SK-N-SH treated with all-trans-retinoic acid at 6 μM for 48 hours (cell line): ENCODE measurements at places on chromosomes 1 and 21.
A peak's percentile ranks its signal among the peaks of the same experiment; 100 is the strongest.

DNA sequence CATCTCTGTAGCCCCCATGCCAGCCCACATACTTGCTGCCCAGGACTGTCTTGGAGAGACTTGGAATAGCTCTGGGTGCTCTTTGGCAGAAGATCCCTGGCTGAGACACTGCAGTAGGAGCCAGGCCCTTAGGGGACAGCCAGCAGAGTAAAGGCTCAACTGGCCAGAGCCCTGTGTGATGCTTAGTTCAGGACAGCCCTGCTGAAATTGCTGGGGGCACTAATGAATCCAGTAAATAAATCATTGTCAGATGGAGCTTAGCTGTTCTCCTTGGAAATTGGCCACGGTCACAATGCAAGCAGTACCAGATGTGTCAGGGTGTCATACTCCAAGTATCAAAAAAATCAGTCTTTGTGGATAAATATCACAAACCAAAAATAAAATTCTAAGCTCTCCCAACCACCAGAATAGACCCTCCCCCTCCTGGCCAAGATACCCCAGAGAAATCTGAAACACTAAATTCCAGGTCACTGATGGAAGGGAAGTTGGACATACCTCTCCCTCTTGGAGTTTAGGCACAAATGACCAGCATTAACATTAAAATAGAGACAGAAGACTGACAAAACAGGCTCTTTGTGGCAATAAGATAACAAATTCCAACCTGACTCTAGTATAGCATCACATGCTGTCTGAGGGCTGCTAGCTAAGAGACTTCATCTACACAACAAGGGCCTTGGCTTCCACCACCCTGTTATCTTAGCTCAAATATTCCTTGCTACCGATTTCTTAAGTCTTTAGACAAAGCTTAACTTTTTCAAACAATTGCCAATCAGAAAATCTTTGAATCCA, 83.2 kb upstream of the DNAH14 start:
- no peak for ATAC-seq

DNA sequence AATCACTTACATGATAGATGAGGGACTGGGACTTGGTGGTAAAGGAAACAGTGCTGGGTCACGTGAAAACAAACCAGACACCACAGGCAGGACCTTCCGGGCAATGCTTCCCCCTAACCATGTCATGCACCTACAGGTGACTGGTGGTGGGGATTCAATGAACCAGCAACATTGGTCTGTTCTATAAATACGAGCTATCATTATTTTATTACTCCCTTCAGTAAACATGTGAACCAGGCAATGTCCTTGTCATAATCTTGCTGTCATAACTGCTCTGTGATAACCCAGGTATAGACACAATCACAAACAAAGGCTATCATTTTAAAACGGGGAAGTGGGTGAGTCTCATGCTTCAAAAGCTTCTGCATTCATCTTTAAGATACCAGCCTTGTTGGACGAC, 153.4 kb downstream of the CLIC6 start:
- no peak for ATAC-seq

GRCh38 chr1:230574502-230574901, 67.8 kb upstream of the COG2 start:
- ATAC-seq, result no peak

GRCh38 chr1:228087771-228088251, 5.3 kb downstream of the ARF1 start:
- peak; percentile 77 for ATAC-seq

GRCh38 chr21:45262616-45263015, 25.1 kb downstream of the POFUT2 start:
- no peak for ATAC-seq

GRCh38 chr1:76871355-76871974, 4.2 kb downstream of the ST6GALNAC5 start:
- ATAC-seq, result no peak

DNA sequence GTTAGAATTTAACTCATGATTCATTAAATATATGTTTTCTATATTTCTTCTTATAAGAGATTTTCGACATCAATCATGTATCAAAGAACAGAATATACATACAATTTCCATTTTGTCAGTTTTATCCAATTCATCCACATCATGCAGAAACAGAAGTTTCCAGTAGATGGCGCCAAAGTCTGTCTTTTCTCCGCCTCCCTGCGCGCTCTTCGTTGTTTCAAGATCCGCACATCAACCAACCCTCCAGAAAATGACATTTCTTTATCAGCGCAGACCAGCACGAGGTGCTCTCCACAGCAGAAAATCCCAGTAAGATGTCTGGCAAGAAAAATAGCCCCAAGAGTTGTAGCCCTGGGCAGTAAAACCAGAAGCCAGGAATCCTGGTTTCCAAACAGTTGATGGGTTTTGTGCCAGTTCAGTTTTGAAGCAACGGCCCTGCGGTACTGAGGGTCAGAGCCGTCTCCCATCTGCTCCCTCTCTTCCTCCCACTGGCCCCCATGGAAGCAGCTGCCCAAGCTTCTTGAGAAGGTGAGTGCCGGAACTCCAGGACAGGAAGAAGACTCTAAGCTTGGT, 38.6 kb upstream of the GPR137B start:
- ATAC-seq, result peak; percentile 83

DNA sequence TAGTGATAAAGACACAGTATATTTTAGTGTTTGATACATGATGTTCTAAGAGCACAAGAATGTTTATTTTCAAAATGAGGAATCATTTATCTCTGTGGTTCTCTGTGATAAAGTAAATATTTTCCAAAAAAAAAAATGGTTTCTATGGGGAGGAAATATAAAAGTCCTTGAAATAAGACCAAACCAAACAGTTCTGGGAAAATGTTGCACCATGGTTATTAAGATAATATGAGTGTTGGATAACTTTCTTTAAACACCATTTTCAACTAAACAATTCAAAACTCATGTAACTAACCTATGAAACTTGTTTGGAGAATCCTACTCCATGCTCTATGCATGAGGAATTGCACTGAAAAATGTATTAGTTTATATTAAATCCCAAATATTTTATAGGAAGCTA, 184.6 kb downstream of the KCNT2 start:
- no peak for ATAC-seq

DNA sequence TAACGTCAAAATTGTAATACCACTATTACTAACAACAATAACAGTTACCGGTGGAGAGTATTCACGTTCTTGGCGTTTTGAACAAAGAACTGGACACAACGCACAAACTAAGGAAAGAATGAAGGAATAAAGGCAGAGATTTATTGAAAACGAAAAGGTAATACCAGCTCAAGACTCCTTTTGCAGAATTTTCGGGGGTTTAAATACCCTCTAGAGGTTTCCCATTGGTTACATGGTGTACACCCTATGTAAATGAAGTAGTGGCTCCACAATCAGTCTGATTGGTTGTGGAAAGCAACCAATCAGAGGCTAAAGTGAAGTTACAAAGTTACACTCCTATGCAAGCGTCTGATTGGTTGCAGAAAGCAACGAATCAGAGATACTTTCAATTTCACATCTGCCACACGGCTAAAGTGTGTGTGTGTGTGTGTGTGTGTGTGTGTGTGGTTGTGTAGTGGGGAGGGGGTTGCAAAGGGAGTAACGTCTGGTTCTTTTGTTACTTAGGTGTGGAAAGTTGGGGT, 1.1 kb upstream of the GTF2B start:
- ATAC-seq, result no peak

GRCh38 chr1:231982871-231983587, 356.4 kb downstream of the DISC1 start:
- no peak; the same call in 2 of the 3 replicates for ATAC-seq

GRCh38 chr1:151815716-151816327, 10.6 kb upstream of the LINGO4 start:
- no peak for ATAC-seq

DNA sequence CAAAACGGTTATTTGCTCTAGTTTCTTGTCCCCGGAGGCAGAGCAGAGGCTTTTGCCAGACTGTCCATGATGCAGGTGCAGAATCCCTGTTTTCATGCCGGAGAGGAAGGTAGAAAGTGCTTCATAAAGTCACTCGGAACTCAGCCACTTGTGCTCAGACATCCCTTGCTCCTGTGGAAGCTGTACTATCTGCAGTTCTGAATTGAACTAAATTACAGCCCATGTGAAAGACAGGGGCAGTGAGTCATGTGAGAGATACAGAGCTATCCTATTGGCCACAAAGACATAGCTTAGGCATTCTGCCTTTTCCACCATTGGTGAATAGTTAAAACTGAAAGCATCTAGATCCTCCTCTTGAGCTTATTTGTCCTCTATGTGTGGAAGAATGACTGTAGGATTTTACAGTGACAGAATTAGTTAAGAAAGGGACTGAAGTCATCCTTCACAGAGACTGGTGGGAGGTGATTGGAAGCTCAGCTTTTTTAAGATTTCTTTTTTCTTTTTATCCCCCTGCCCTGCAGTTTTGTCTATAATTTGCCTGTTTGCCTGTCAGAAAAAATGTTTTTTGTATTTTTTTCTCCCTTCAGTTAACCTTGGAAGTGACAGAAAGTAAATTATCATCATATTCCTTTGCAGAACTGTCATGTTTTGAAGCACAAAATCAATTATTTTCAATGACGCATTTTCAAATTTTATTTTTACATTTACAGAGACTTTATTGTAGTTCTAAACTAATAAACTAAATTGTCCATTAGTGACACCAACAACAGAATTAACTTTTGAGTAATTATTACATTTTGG, 298.6 kb downstream of the PTPRC start:
- peak; percentile 97 for ATAC-seq
